ENCODE measurements at places on chromosomes 4 and X.

GRCh38 chr4:133131829-133132460, 17.1 kb upstream of the PCDH10 start:
- DNase-seq = no peak

DNA sequence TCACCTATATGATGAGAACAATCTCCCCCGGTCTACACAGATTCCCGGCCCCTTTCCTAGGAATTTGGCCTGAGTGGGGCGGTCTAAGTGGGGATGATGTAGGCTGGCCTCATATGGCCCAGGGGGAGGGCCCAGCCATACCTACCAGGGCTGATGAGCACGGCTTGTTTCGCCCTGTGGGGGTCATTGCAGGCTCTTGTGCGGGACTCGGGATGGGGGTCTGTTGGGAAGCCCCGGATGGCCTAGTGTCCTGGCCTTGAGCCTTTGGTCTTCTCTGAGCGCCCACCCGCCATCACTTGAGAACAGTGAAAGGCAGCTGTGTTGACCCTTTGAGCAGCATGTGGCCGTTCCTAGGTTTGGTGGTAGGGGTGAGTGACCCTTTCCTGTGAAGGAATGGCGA, 4.8 kb upstream of the CTAG2 start:
- no peak for DNase-seq

- DNase-seq = no peak
Observed at GRCh38 chrX:18194688-18195087, 26.0 kb downstream of the BEND2 start.

DNA sequence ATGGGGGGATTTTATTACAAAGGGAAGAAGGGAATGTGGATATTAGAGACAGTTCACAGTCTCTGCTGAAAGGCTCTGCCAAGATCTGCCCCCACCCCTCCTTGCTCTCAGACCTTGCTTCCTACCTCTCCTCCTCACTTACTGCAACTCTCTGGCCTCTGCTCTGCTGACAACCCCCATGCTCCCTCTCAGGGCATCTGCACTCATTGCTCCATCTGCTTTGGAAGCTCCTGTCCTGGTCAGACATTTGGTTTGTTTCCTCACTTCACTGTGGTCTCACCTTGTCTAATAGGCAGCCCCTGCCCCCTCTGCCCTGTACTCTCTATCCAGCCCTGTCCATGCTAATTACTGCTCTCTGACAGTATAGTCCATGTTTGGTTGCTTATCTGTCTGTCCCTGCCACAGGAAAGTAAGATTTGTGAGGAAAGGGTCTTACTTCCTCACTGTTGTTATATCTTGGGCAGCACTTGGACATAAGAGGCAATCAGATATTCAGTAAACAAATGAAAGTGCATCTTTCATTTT, 189.3 kb downstream of the PTTG2 start:
- no peak for DNase-seq

- DNase-seq = no peak
Observed at GRCh38 chrX:129108936-129109335, 414.4 kb downstream of the SMARCA1 start.

- no peak for DNase-seq
Observed at GRCh38 chr4:187770345-187770744, 225.2 kb upstream of the ZFP42 start.

DNA sequence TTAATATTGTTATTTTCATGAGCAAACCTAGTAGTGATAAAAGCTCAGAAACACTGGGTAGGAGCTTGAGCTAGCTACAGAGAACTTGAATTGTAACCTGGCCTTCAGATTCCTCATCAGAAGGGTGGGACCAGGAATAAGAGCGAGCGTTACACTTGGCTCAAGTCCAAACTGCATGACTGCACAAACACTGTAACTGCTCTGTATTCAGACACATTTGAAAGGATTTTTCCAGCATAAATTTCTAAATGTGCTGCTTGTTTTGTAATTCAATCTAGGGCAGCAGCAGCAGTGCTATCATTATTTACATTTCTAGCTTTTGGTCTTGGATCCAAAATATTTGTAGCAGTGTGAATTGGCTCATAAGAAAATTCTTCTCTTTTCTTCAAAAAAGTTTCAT, 133.0 kb upstream of the TMLHE start:
- DNase-seq = no peak

- no peak for DNase-seq
Observed at GRCh38 chr4:26892480-26893150, 32.0 kb downstream of the STIM2 start.

GRCh38 chr4:134708026-134708425, 506.4 kb upstream of the PABPC4L start:
- DNase-seq = peak; percentile 7

DNA sequence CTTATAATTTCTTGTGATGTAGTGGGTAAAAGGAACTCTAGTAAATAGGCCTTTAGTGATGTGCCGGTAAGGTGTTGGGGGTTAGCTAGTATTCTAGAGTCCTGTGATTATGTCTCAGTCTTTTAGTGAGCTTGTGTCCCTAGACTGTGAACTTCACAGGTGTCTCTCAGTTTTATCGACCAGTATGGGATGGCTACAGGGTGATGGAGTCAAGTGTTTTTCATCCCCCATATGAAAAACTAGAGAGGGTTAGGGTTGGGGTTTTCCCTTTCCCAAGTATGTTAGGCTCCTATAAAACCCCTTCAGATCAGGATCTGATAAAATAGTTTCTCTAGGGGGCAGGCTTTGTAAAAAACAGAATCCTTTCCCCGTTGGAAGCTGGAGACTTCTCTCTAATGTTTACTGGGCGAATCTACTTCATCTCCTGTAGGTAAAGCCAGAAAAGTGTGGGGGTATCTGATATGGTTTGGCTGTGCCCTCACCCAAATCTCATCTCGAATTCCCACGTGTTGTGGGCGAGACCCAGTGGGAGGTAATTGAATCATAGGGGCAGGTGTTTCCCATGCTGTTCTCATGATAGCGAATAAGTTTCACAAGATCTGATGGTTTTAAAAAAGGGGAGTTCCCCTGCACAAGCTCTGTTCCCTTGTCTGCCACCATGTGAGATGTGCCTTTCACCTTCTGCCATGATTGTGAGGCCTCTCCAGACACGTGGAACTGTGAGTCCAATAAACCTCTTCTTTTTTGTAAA, 120.8 kb downstream of the DTHD1 start:
- DNase-seq = no peak

DNA sequence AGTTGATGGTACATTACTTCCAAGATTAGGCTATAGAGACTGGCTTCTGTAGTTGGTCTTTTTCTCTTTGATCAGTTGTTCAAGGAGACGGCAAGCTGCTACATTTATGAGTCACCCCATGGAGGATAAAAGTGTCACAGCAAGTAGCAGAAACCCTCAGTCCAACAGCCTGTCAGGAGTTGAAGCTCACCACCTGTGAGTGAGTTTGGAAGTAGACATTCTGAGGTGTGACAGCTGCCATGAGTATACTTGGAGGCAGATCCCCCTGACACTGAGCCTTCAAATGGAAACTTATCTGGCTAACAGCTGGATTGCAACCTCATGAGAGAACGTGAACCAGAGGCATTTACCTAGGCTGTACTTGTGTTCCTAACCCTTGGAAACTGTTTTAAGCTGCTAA, 68.0 kb downstream of the CCNG2 start:
- no peak for DNase-seq

DNA sequence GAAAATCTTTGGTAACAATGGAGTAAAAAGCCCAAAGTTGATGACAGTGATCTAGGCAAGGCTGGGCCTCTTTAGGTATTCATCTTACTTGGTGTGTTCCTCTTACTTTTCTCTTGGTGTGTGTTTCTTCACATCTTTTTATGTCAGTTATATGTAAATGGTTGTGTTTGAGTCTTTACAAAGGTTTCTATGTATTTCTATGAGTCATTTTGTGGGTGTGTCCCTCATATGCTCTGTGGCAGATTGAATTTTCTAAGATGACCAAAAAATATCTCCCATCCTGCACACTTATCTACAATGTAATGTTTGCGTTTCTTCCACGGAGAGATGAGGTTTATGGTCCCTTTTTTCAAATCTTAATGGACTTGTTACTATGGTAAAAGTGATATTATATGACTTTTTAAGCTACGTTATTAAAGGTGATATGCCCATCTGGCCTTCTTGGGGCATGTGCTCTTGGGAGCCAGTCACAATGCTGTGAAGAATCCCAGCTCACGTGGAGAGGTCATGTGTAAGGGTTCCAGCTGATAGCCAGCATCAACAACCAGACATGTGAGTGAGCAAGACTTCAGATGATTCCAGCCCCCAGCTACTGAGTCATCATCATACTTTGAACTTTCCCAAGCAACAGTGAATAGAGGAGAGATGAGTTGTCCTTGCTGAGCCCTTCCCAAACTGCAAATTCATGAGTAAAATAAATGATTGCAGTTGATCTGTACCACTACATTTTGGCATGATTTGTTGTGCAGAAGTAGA, 126.9 kb downstream of the CBLL2 start:
- peak; percentile 82 for DNase-seq

- peak; percentile 82 for DNase-seq
Observed at GRCh38 chr4:1727117-1728031, 6.1 kb downstream of the TACC3 start.

DNA sequence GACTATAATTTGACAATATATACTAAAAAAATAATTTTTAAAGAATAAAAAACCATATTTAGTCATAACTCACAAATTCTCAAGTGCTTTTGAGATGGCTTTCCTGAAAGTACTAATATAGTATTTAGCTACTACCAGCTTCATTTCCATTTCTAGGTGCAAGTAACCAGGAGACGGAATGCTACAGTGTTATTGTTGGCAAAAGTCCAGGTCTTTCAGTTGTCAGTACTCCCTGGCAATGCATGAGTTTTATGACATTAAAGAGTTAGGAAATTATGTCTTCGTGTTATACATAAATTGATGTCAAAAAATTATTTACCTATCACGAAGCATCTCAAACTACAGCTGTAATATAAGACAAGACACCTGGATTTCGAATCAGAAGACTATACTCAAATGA, 45.0 kb downstream of the TMEM47 start:
- DNase-seq = peak; percentile 4

DNA sequence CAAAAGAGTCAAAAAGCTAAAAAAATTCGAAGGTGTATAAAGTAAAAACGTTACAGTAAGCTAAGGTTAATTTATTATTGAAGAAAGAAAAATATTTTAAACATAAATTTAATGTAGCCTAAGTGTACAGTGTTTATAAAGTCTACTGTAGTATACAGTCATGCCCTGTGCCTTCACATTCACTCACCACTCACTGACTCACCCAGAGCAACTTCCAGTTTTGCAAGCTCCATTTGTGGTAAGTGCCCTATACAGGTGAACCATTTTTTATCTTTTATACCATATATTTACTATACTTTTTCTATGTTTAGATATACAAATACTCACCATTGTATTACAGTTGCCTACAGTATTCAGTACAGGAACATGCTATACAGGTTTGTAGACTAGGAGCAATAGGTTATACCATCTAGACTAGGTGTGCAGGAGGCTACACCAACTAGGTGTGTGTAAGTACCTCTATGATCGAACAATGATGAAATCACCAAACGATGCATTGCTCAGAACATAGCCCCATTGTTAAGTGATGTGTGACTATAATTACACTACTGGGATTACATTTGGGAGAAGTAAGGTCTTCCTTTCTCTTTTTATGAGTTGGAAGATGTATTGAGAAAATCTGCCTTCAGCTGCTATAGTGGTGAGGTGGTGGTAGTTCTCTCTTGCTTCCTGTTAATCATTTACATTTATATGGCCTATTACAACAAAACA, 27.2 kb downstream of the TMSB4X start:
- DNase-seq = no peak

GRCh38 chr4:151781026-151781425, 20.2 kb upstream of the GATB start:
- DNase-seq = no peak

DNA sequence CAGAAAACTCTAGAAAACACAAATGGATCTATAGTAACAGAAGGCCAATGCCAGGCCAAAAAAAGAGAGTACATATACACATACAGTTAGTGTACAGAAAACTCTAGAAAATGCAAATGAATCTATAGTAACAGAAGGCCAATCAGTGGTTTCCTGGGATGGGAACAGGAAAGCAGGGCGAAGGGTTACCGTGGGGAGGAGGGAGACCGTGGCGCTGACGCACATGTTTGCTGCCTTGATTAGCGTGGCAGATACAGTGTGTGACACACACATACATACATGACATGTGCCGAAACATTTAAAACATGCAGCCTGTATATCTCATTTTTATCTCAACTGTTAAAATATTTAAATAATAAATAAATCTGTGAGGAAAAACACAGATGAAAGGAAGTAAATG, 14.7 kb downstream of the GAK start:
- no peak for DNase-seq

- DNase-seq = no peak
Observed at GRCh38 chr4:98692411-98692810, 34.0 kb upstream of the TSPAN5 start.

DNA sequence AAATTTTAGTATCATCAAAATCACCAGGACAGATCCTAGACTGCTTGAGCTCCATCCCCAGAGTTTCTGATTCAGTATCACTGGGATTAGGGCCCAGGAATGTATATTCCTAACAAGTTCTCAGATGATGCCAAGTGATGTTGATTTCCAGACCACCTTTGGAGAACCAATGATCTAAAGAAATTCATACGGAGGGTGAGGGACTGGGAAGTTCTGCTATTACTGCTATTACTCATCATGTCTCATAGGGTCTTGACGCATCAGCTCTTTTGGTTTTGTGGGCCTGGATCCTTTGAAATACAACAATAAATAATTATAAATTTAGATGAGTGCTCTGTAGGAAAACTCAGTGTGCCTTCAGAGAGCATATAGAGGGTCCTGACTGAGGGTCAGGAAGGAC, 59.8 kb upstream of the LGI2 start:
- peak; percentile 14 for DNase-seq

DNA sequence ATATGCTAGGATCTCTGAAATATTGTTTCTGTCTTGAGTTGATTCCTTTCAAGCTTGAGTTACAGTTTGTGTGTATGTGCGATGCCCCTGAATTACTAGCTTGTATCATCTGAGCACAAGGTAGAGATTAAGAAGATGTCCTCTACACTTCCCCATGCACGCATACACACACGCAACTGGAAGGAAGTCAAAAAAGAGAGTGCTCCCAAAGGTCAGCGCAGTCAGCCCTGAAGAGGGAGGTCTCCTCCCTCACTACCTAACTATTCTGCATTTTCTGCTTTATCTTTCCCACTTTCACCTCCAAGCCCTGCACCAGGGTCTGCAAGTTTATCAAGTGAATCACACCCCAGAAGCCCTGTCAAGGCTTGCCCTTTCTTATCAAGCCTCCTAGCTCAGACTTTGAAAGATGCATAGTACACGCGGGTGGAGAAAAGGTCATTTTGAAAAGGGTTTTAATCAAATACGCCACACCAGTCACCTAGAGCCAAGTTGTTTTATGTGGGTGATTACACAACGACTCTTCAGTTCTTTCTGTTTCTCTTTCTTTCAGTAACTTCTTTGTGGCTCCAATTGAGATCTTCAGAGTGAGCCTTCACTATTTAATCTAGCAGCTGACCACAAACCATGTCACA, 127.7 kb downstream of the ASB9 start:
- no peak for DNase-seq

DNA sequence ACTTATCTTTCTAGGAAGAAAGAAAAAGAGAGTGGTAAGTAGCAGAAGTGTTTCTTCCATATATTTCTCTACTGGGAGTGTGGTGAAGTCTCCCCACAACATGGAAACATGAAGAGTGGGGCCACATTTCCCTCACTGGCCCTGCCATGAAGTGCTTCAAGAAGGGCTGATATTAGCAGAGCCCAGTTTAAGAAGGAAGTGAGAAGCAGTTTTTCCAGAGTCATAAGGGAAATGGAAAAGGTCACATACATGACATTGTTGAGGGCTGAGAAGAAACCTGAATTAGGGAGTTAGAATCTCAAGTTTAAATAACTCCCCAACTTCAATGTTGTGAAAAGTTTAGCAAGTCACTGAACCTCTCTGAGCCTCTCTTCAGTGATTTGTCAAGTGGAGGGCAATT, 171.9 kb upstream of the RBPJ start:
- DNase-seq = no peak

GRCh38 chrX:140480765-140481164, 24.1 kb downstream of the SOX3 start:
- peak; percentile 3 for DNase-seq
